ENCODE measurements at places on chromosomes 7 and 10.

DNA sequence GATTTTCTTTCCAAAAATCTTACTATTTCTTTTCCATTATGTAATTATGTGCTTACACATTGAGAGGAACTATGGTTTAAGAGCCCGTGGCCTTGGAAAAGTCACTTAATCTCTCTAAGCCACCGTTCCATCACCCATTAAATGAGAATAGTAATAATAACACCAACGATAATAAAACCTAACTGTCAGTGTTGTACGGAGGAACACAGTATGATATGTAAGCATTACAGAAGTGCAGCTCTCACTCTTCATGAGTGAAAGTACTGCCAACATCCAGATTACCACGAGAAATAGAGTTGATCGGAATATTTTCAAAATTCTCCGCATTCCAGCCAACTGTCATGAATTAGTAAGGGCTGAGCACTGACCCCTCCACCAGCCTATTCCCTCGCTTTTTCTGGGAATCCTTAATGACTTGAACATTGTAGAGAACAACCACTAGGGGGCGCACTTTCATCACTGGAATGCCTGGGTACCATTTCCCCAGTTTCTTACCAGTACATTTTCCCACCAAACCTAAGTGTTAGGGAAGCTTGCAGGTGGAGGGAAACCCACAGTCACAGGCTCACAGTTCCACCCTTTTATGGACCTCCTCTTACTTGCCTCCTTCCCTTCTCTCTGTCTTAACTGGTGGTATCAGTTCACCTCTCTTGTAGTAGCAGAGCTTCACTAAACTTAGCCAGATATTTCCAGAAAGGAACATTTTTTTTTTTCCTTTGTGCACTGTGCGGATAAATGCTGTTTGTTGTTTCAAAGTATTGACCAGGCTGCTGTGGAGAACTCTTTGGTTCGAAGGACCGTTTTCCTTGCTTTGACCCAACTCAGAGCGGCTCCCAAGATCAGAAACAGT lies 27.8 kb downstream of the NKX2-3 start:
- DNase-seq, result no peak

DNA sequence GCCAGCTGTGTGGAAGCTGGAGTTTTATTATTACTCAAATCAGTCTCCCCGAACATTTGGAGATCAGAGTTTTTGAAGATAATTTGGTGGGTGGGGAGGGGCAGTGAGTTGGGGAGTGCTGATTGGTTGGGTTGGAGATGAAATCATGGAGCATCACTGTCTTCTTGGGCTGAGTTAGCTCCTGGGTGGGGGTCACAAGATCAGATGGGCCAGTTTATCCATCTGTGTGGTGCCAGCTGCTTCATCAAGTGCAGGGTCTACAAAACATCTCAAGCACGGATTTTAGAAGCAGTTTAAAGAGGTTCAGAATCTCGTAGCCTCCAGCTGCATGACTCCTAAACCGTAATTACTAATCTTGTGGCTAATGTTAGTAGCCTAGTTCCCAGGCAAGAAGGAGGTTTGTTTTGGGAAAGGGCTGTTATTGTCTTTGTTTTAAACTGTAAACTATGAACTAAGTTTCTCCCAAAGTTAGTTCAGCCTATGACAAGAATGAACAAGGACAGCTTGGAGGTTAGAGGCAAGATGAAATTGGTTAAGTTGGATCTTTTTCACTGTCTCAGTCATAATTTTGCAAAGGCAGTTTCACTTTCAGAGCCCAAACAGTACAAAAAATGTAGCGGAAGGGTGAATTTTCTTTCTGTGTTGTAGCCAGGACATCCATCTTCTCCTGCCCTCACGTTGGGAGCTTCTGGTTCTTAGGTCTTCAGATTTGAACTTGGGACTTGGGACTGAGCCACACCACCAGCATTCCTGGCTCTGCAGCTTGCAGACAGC lies 43.1 kb downstream of the KLF6 start:
- DNase-seq, result no peak

DNA sequence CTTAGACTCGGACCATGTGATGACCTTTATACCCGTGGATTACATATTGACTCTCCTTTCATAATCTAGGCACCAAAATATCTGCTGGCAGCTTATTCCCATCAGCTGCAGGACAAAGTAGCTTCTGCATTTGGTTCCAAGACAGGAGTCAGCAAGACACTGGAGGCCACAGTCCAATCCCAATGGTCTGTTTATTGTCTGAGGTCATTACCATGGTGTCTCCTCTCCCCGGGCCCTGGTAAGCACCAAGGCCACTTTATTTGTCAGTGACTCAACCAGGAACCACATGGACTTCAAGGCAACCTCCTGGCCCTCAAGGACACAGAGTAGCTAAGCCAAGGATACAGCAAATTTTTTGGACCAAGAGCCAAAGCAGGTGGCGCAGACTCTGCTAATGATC lies 36.1 kb downstream of the KCNMA1 start:
- DNase-seq, result no peak

GRCh38 chr10:131929122-131929845 lies 28.5 kb downstream of the PPP2R2D start:
- no peak for DNase-seq

GRCh38 chr10:73641328-73642060 lies at the start of gene MYOZ1:
Gene MYOZ1, minus strand, starts transcription at chr10:73641474. Its CDS starts 1,457 bp downstream, at chr10:73640017.
- no peak for DNase-seq

DNA sequence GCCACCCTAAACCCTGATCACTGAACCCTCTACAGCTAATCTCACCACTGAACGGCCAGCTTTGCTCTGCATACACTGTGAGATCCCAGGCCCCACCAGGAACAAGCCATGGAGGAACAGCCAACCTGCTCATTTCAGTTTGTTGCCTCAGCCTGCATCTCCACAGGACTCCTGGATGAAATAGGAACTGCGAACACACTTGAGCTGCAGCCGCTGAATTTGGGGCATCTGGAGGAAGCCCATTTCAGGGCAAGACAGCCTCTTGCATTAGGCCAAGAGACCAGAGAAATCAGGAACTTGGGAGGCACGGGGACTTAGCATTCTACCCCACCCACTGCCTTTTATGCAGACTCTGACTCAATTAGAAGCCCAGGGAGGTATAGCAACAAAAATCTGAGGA lies 14.5 kb upstream of the EGR2 start:
- no peak for DNase-seq

DNA sequence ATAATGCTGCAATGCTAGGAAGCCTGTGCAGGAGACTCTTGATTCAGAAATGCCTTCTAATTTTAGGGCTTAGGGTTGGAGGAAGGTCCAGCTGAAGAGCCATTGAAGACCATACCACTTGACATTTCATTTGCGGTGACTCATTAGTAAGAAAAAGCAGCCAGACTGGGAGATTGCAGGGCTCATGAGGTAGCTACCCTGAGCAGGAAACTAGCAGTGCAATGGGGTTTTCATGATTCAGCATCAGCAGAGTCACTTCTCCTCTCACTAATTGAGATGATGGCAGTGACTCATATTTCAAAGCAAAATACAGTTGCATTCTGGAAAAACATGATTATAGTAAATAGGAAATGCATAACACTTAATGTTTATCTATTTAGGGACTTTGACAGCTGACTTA lies 434.1 kb downstream of the DNAJB9 start:
- DNase-seq, result no peak

- no peak for DNase-seq
Observed at GRCh38 chr10:30637881-30638467, 8.4 kb upstream of the LYZL2 start.

DNA sequence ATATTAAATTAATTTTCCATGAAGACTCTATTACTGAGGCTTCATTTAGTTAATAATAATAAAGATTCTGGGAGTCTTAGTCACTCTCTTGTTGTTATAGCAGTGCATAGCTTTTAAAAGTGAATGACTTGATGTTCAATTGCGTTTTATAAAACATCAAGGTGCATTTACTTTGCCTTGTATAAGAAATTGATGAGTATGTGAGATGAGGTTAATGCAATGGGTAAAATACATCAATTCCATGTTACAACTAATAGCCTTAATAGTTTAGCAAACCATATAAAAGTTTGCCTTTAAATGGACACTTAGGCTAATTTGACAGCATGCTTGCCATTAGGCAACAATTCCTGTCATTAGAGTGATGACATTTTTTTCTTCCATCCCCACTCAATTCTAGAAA lies 173.6 kb upstream of the TEX47 start:
- DNase-seq, result no peak

DNA sequence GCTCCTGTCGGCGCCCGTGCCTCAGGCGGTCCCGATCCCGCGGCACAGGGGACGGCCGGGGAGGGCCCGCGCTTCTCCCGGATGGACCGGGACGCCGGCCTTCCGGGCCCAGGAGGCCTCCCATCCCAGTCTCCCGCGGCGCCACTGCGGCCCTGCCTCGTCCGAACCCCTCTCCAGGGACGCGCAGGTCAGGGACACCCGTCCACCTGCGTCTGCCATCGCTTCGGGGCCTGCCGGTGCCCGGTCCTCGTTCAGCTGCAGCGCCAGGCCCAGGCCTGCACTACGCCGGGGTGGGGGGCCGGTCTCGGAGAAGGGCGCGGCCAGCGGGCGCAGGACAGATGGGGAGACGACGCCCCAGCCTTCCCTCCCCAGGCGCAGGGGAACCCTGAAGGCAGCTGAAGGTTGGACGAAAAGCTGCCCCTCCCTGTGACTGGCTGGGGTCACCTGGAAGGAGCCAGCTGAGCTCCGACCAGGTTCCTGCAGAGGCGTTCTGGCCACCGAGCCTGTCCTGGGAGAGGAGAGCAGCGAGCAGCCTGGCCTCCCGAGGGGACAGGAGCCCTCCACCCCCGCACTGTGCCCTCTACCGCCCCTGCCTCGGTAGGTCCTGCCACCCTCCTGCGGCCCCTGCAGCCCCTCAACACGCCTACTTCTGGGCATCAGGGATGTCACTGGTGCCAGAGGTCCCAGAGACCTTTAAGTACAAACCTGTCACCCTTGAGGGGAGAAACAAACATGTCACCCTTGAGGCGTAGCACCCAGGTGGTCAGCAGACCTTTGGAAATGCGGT lies 84.3 kb downstream of the LANCL2 start:
- no peak for DNase-seq

DNA sequence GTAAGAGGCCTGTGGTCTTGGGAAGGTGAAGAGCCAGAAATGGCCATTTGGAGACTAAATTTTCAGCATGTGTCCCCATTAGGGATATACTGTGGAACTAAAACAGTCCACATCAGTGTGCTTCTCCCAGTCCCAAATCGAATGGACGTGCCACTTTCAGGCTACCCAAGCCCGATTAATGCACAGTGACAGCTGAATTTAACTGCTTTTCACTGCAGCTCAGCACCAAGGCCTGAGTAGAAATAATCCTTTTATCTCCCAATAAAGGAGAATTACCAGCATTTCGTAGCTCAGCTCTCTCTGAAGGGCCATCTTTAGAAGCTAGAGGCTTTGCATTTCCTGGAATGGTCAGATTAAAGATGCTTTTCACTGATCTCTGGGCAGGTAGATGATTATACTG lies 183.3 kb downstream of the NPSR1 start:
- no peak for DNase-seq

DNA sequence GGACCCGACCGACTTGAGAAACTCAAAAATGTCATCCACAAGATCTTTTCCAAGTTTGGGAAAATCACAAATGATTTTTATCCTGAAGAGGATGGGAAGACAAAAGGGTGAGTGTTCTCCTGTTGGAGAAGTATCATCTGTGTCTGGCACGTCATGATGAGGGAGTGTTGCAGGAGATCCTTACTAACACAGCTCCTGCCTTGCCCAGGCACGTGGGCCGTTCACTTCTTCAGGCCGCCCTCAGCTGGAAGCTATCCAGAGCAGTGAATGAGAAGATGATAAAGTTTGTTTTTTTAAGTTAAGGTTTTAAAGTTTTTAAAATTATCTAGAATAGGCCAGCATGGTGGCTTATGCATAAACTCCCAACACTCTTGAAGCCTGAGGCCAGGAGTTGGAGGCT lies 6.2 kb downstream of the EIF3B start:
- no peak for DNase-seq

DNA sequence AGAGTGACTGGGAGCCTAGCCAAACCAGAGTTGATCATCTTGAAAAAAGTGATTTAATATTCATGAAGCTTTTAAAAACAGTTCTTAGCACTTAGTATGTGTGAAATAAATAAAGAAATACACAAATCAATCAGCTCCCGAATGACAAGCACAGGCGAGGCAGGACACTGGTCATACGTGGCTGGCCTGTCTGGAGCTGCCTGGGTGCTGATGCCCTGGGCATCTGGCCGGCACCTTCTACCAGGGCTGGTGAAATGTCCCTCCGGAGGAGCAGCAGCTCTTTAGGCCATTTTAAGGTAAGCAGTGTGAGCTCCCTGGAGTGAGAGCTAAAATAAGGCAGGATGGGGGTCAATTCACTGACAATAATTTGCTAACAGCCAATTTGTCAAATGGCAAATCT lies 23.7 kb downstream of the IL15RA start:
- no peak for DNase-seq

DNA sequence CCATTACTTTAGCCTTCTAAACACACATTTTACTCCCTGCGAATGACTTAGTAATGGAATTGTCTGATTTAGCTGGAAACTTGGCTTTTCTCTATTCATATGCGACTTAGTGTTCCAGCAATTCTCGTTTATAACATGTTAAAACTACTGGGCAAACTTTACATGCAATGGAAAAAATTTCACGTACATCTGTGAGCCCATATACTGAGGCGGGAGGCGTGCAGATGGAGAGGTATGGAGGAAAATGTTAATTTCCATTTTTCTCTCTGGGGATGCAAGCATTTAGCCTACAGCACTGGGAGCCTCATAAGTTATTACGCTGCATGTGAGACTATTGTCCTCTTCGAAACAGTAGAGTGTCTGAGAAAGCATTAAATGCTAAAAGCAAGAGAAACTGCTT lies 591.5 kb upstream of the ANKRD30A start:
- DNase-seq, result no peak

- peak; percentile 43 for DNase-seq
Observed at GRCh38 chr10:133336577-133337369, at the start of gene CALY. Gene CALY, minus strand, starts transcription at chr10:133336896. Its CDS starts 7,907 bp downstream, at chr10:133328989.

- DNase-seq, result no peak
Observed at GRCh38 chr7:1548438-1548831, 7.6 kb downstream of the TMEM184A start.

- no peak for DNase-seq
Observed at GRCh38 chr10:54402576-54402975, 398.5 kb downstream of the PCDH15 start.

DNA sequence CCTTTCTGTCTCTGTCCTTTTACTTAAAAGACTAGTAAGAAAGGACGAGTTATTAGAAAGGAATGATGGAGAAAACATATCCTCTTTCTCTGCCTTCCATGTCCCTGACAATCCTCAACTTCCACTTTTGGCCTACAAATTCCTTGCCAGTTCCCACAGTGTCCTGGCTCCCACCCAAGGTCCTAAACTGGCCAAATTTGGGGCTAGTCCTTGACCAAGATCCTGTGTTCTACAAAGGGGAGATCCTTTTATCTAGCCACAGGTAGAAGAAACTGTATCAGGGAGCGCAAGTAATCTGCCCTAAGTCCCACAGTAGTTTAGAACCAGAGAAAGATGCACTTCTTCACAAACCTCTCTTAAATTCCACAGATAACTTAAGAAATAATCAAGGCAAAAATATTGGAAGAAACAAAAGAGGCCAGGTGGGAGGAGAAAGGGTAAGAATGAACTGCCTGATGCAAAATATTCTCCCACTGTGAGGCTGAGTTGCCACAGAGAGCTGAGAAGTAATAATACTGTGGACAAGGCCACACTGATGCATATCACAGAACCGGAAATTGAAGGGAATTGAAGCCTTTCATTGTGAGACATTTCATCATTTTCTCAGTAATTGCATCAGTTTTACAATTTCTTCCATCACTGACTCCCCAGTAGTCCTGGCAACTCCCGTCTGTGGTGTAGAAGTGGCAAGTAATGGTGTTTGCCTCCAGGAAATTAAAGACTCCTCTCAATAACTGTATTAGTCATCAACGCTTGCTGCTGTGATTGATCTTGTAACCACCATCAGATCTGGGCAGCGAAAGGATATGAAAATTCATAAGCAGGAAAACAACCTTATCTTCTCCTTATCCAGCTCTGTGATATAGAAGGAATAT lies 47.2 kb downstream of the DNAJC12 start:
- DNase-seq, result no peak

GRCh38 chr7:876972-877311 lies 588 bp downstream of the GET4 start:
- DNase-seq, result no peak
